T-helper 9 cell (primary cell): ENCODE measurements at places on chromosomes 7 and 10.

- DNase-seq: no peak
Observed at GRCh38 chr7:27602766-27603165, 59.9 kb downstream of the HIBADH start.

DNA sequence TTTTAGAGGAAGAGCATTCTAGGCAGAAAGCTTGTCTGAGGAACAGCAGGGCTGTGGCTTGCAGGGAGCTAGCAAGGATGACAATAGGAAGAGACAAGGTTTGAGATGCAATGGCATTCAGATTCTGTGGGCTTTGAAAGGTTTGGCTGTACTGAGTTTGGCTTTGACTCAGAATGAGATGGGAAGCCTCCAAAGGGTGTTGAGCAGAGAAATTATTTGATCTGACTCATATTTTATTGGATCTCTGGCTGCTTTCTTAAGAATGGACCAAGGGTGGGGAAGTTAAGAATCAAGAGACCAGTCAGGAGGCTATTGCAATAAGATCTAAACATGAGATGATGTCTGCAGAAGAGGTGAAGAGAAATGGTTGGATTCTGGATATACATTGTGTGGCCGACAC lies 273.2 kb downstream of the CDK14 start:
- no peak for DNase-seq

DNA sequence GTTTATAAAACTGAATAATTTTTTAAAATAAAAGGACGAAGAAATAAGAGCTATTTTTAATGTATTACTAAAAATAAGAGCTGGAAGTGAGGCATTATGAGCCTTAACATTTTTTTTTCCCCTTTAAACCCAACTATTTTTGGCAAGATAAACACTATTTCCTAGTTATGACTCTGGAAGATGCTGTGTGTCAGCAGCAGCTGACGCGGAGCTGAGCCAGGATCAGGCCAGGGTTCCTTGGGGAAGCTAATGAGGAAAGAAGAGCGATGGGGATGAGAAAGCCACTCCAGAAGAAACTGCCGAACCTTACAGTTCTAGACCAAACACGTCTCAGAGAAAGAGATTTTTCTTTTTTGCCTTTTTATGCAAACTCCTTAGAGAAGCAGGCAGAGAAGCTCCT lies 85.9 kb downstream of the USP6NL start:
- DNase-seq: no peak

GRCh38 chr10:128747582-128748346 lies 621.5 kb upstream of the MKI67 start:
- DNase-seq: no peak

GRCh38 chr7:148084138-148084537 lies 506.4 kb upstream of the C7orf33 start:
- DNase-seq: no peak

DNA sequence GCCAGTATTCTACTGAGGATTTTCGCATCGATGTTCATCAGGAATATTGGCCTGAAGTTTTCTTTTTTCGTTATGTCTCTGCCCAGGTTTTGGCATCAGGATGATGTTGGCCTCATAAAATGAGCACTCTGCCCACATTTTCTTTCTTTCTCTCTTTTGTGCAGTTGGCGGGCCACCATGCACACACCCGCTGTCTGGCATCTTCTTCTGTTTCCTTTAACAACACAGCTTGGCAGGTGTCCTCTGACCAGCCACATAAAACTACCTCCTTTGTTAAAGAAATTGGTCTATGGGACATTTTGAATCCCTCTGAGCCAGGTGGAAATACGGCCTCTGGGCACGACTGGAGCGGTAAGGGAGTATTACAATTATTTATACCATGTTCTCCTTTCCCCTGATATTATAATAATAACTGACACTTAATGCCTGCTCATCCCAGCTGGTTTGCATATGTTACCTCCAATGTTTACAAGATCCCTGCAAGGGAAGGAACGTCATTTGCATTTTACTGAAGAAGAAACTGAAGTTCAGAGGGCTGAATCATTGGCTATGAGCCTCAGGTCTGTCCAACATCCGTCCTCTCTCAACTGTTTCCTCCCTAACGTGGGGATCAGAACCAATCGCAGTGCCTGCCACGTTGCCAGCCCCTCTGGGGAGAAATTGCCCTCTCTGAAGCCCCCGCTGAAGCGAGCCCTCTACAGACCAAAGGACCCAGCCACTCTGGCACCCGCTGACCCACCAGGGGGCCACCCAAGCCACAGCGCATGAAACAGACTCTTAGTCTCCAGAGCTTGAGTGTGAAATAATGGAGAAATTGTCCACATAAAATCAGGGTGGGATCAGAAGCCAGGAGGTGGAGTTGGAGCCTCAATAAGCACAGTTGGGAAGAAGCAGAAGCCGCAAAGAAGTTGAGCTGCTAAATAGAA lies 125.0 kb upstream of the FOXK1 start:
- DNase-seq: no peak

GRCh38 chr10:66860376-66860945 lies 65.4 kb upstream of the LRRTM3 start:
- no peak for DNase-seq

- DNase-seq: no peak
Observed at GRCh38 chr7:151483711-151483983, 36.0 kb downstream of the RHEB start.

DNA sequence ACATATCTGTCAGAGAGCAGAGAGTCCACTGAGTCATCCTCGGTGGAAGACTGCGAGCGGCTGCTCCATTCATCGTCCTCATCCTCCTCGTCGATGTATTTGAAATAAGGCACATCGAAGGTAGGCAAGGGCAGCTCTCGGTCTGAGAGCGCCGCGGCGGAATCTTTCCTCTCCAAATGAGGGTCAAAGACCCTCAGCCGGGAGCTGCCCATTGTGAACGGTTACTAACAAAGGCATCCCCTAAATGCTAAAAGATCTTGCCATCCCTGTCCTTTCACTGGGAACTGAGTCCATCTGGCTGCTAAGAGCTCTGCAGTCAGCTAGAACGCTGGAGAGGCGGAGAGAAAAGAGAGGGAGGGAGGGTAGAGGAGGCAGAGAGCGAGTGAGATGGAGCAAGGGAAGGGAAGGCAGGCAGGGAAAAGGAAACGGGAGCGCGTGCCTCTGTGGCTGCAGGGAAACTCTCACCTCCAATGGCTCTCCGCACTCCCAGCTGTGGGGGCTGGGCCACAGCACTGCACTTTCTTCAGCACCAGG lies 163.4 kb downstream of the RAPGEF5 start:
- no peak for DNase-seq

DNA sequence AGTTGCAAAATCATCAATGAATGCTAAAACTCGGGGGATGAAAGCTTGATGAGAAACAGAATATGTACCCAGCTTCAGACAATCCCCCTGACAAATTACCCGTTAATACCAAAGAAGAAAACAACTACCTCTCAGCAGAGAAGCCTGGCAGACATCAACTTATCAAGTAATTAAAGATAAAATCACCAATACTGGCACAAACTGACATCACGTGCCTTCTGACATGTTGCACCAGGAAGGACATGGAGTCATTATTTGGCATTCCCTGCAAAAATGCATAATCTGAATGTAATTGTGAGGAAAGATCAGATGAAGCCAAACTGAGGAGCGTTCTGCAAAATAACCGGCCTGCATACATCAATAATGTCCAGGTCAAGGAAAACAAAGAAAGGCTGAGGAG lies 7.7 kb downstream of the SLIT1 start:
- DNase-seq: no peak

DNA sequence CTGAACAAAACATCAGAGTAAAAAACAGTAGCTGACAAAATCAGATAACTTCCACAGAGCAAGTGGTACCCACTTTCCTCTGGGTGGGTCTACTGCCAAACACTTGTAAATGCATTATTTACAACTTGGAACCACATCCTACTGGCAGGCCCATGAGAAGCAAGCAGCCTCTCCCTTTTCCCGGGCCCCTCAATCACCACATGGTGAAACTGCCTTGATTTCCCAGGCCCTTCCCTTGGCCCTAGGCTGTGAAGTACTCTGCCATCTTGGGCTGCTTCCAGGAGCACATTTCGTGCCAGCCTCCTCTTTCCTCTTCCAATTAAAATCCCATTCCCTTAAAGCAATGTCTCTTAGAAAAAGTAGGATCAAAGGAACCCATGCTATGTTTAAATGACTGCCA lies 71.4 kb downstream of the CUZD1 start:
- DNase-seq: no peak

- DNase-seq: no peak
Observed at GRCh38 chr10:1615186-1615954, 122.0 kb downstream of the ADARB2 start.

GRCh38 chr7:8436965-8437364 lies 3.6 kb downstream of the NXPH1 start:
- peak; percentile 12 for DNase-seq

- DNase-seq: no peak
Observed at GRCh38 chr10:11057018-11057417, 39.3 kb downstream of the CELF2 start.

- DNase-seq: no peak
Observed at GRCh38 chr10:18145652-18146051, 5.4 kb downstream of the CACNB2 start.

- no peak for DNase-seq
Observed at GRCh38 chr7:32079510-32079909, 9.3 kb upstream of the PDE1C start.

DNA sequence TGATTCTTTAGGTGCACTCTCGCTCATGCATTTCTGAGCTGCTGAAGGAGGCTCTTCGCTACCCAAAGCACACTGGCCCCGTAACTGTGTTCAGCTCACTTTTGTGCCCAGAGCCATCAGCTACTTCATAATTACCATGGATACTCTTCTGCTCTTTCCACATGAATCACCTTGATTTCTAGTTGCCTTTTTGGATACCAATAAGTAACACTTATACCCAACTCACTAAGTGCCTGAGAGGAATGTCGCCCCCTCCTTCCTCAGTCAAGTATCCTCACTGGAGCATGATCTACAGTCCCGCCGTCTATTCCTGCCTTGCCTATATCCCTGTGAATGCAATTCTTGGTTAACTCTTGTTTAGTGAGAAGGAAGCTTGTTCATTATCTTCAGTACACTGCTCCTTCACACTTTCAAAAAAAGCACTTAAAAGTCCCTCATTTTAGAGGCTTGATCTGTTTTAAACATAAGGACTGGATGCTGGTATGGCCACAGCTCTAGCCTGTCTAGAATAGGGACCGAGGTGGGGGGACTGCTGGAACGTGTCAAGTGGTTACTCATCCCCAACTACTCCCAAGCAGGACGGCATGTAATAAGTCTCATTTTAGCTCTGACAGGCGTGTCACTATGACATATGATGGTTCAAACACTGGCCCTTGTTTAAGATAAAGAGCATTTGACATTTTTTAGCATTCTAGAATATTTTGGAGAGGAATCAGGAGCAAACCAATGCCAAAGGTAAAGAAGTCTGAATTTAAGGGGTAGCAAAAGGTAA lies 23.7 kb downstream of the SVIL start:
- DNase-seq: no peak

GRCh38 chr7:148883266-148884048 lies 634 bp downstream of the EZH2 start:
- peak; percentile 70 for DNase-seq

DNA sequence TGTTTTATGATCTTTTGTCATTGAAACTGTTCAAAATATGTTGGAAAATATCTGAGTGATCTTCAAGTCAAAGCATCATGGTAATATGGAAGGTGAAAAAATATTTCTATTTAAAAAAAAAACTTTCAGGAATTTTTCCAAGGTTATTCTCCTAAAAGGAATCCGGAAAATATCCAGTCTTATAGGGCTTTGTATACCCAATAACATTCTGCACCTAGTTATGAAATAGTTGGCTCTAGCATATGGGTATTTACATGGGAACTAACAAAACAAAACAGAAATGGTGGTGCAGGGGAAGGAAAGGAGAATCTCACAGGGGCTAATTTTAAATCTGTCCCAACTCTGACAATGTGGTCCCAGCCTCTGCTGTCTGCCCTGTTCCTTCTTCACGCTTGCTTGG lies 167.1 kb upstream of the RHEB start:
- DNase-seq: no peak

- DNase-seq: no peak
Observed at GRCh38 chr10:51319173-51319435, 244.8 kb downstream of the PRKG1 start.

GRCh38 chr10:76177936-76178335 lies 746.5 kb downstream of the LRMDA start:
- DNase-seq: no peak

- no peak for DNase-seq
Observed at GRCh38 chr7:134374791-134375190, 58.1 kb upstream of the SLC35B4 start.

DNA sequence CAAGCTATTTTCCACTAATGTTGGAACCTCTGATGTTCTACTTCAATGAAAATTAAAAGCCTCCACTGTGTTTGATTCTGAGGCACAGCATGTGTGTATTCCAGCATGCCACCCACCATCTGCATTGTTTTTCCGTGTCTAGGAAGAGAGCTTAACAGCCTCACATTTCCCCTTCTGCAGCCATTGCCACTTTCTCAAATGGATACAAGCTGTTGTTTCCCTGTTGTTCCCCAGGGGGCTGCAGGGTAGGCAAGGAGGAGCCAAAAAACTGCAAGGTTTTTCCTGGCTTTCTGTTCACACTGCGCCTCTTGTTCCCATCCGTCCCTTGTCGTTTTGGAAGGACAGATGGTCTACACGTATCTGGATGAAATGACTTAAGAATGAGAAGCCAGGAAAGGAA lies 72.3 kb upstream of the DNAJB12 start:
- DNase-seq: no peak

DNA sequence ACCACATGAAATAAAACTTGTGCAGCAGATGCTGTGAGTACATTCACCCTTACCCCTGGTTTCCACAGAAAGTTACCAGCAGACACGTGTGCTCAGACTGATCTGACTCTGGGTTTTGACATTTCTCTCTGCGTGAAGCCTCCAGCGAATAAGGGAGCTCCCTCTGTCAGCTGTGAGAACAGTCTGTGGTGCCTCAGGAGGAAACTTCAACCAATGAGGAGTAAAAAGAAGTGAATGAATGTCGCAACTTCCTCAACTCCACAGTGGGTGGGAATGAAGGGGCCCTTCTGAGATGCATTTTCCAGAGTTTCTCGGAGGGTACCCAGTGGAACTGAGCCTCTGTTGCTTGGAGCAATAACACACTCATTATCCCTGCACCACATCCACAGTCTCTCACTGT lies 743.4 kb downstream of the TNS3 start:
- DNase-seq: no peak

DNA sequence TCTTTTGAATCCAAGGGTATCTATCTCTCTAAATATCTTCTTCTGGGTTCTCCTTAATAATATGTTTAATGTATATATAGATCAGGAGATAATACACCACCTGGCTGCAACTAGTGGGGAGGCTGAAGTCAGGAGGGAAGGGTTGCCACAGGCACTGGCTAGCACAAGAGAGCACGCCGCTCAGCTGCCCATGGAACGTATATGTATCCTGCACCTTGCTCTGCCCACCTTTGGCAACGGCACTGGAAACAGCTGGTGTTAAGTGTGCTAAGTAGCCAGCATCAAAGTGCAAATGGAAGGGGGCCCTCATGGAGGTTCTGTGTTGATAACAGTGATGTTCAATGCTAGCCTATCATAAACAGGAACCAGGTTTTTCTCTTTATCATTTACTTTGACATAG lies 49.8 kb upstream of the FAM133B start:
- DNase-seq: no peak

- DNase-seq: no peak
Observed at GRCh38 chr10:24350070-24350921, 141.4 kb downstream of the KIAA1217 start.
